Thymus (tissue), 14 donors: ENCODE measurements at places on chromosomes 2 and 18. TPM values are rescaled to one million over a fixed set of nuclear protein-coding genes. Genes with fewer than 3 reads are reported as not detected.
A peak's percentile ranks its signal among the peaks of the same experiment; 100 is the strongest.

GRCh38 chr2:224947566-224947965 is 94.7 kb downstream of the DOCK10 start:
- peaks cover 26% of the 10 kb centered on the region for H3K4me1 ChIP-seq
- no peaks in the 10 kb centered on the region for H3K27me3 ChIP-seq
- no peaks in the 10 kb centered on the region for H3K36me3 ChIP-seq
- no peak overlapping the region for H3K4me3 ChIP-seq
- peak; percentile 19 for DNase-seq

GRCh38 chr2:199467066-199467822 is 9.5 kb upstream of the SATB2 start:
- DNase-seq, result no peak
- no peak overlapping the region for H3K4me3 ChIP-seq
- peaks cover 5% of the 10 kb centered on the region for H3K4me1 ChIP-seq
- peaks cover 88% of the 10 kb centered on the region for H3K27me3 ChIP-seq
- H3K27ac ChIP-seq, result no peak overlapping the region

GRCh38 chr2:216023055-216023648 is 9.8 kb upstream of the MREG start:
- no peaks in the 10 kb centered on the region for H3K27me3 ChIP-seq
- H3K36me3 ChIP-seq, result no peaks in the 10 kb centered on the region
- H3K4me1 ChIP-seq, result no peaks in the 10 kb centered on the region

DNA sequence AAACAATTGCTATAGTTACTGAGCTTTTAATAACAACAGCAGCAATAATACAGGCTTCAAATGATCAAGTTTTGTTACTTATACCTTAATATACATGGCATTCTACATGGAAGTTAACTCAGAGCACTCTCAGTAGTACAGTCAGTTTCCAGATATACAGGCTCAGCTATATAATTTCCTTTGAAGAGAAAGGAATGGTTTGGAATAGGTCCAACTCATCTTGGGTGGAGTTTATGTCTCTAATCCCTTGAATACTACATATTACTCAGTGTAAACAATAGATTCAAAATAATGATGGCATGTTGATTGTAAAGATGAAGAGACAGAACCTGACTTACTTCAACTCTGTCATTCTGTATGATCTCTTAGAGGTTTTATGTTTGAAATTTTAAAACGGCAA is 174.9 kb downstream of the EPHA4 start:
- no peaks in the 10 kb centered on the region for H3K4me1 ChIP-seq
- H3K36me3 ChIP-seq, result no peaks in the 10 kb centered on the region
- no peaks in the 10 kb centered on the region for H3K27me3 ChIP-seq
- H3K27ac ChIP-seq, result no peak overlapping the region

DNA sequence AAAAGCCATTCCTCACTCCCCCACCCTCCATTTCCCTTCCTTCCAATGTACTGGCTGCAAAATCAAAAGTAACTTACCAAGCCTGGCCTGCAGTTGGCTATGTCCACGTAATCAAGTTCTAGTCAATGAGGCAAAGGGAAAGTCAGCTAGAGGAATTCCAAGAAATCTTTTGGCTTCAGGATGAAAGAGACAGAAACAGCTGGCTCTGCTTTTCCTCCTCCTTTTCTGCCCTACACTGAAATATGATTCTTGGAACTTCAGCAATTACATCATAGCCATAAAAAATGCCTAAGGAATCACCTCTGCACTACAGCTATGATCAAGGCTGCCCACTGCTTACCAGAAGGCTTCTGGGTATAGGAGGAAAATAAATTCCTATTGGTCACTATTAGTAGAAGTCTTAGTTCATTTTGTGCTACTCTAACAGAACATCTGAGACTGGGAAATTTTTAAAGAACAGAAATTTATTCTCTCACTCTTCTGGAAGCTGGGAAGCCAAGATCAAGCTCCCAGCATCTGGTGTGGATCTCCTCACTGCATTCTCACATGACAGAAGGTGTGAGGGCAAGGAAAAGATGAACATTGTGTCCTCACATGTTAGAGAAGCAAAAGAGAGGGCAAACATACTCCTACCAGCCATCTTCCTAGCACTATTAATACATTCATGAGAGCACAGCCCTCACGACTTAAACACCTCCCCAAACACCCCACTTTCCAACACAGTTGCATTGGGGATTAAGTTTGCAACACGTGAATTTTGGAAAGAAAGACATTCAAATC is 219.9 kb downstream of the TMX3 start:
- DNase-seq, result no peak
- H3K4me3 ChIP-seq, result no peak overlapping the region
- H3K36me3 ChIP-seq, result no peaks in the 10 kb centered on the region

- DNase-seq, result no peak
- H3K4me3 ChIP-seq, result no peak overlapping the region
- no peak overlapping the region for H3K27ac ChIP-seq
- H3K4me1 ChIP-seq, result no peaks in the 10 kb centered on the region
Observed at GRCh38 chr2:149894760-149895159, 307.2 kb upstream of the MMADHC start.

GRCh38 chr2:45822272-45822630 is 170.8 kb downstream of the PRKCE start:
- no peak overlapping the region for H3K4me3 ChIP-seq
- H3K36me3 ChIP-seq, result no peaks in the 10 kb centered on the region
- no peak overlapping the region for H3K27ac ChIP-seq
- H3K27me3 ChIP-seq, result no peaks in the 10 kb centered on the region
- no peak for DNase-seq

GRCh38 chr2:12803607-12804006 is 86.9 kb downstream of the TRIB2 start:
- DNase-seq, result no peak
- no peak overlapping the region for H3K4me3 ChIP-seq
- no peaks in the 10 kb centered on the region for H3K36me3 ChIP-seq
- no peak overlapping the region for H3K27ac ChIP-seq
- H3K4me1 ChIP-seq, result no peaks in the 10 kb centered on the region
- H3K27me3 ChIP-seq, result no peaks in the 10 kb centered on the region

DNA sequence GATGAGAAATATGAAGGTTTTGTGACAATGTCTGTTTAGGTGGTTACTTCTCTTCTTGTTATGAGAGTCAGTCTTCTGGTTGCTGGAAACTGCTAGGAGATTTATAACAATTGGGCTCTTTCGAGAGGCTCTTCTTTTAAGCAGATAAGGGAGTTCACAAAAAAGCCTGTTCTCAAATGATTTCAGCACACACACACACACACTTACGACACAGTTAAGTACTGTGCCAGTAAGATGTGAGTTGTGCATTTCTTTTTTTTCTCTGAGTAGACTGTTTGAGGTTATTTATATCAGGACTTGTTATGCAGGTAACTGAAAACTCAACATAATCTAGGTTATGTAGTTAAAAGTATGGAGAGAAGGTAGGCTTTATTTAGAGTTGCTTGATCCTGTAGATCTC is 49.8 kb downstream of the MSH2 start:
- no peak for DNase-seq
- no peak overlapping the region for H3K27ac ChIP-seq
- no peaks in the 10 kb centered on the region for H3K27me3 ChIP-seq
- no peaks in the 10 kb centered on the region for H3K4me1 ChIP-seq
- peaks cover 8% of the 10 kb centered on the region for H3K36me3 ChIP-seq
- no peak overlapping the region for H3K4me3 ChIP-seq

DNA sequence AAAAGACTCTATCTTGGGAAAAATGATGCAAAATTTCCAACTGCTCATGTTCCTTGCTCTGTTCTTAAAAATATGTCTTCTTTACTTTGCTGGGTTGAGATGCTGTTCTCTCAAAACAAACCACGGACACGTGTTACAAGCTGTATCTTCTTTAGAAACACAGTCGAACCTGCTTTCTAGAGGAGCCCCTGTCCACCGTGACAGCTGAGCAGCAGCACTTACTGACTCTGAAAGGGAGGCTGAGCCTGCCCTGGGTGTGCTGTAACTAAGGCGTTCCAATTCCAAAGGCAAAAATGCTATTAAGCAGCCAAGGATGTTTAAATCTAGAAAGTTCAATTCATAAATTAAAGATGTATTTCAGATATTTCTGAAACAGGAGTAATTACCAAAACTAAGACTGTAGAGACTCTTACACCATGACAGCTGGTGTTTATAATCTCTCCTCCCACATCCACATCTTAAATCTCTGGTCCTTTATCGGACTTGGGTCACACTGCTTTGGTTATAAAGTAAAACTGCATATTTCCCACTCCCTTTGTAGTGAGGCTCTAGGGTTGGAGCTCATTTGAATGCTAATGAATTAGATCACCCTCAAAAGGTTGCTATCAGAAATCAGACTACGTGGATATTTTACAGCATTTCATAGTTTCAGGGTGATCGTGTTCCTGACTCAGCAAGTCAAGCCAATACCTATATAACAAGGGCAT is 281.2 kb upstream of the LYPD1 start:
- no peaks in the 10 kb centered on the region for H3K36me3 ChIP-seq
- H3K4me1 ChIP-seq, result no peaks in the 10 kb centered on the region
- DNase-seq, result no peak

DNA sequence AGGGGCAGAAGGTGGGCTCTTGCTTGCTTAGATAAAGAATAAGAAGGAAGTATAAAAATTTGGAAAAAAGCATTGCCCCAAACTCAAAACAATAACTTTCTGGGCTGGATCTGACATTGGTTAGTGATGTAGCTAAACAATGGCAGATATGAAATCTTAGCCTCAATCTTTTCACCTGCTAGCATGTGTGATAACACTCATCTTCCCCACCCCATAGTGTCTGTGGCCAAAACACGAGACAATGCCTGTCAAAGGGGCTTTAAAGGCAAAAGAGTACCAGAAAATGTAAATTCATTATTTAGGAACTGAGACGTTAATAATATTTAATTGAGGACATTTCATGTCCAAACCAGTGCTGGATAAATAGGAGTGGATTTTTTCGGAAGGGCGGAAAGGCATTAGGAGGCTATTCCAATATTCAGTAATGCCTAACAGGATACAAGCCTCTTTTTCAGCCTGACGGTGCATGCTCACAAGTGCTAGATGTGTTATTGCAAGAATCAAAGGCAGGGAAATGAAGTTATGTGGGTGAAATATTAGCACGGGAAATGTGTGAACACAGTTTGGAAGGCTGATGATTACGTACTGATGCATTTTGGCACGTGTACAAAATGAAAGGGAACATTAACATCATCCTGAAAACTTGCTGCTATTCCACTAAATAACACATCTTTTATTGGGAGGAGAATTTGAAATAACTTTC is 395.7 kb downstream of the GALR1 start:
- H3K36me3 ChIP-seq, result no peaks in the 10 kb centered on the region
- H3K27me3 ChIP-seq, result no peaks in the 10 kb centered on the region
- no peak overlapping the region for H3K4me3 ChIP-seq
- H3K4me1 ChIP-seq, result no peaks in the 10 kb centered on the region

The BOK gene
- 2.5 TPM for total RNA-seq

GRCh38 chr2:46252891-46253659 is 44.1 kb upstream of the EPAS1 start:
- no peaks in the 10 kb centered on the region for H3K36me3 ChIP-seq
- no peaks in the 10 kb centered on the region for H3K27me3 ChIP-seq

DNA sequence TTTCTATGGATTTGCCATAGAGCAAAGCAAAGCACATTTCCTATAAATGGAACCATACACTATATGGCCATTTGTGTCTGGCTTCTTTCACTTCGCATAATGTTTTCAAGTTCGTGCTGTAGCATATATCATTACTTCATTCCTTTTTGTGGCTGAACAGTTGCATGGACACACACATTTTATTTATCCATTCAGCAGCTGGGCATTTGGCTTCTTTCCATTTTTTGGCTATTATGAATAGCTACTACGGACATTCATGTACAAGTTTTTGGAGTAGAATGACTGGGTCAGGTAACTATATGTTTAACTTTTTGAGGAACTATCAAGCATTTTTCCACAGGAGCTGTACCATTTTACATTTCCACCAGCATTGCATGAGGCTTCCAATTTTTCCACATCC is 10.7 kb upstream of the SELENOI start:
- no peak overlapping the region for H3K27ac ChIP-seq
- H3K4me3 ChIP-seq, result no peak overlapping the region
- DNase-seq, result no peak
- no peaks in the 10 kb centered on the region for H3K27me3 ChIP-seq

GRCh38 chr2:64220265-64220664 is 76.0 kb upstream of the PELI1 start:
- no peaks in the 10 kb centered on the region for H3K4me1 ChIP-seq
- H3K36me3 ChIP-seq, result no peaks in the 10 kb centered on the region
- no peak overlapping the region for H3K4me3 ChIP-seq
- no peak overlapping the region for H3K27ac ChIP-seq

DNA sequence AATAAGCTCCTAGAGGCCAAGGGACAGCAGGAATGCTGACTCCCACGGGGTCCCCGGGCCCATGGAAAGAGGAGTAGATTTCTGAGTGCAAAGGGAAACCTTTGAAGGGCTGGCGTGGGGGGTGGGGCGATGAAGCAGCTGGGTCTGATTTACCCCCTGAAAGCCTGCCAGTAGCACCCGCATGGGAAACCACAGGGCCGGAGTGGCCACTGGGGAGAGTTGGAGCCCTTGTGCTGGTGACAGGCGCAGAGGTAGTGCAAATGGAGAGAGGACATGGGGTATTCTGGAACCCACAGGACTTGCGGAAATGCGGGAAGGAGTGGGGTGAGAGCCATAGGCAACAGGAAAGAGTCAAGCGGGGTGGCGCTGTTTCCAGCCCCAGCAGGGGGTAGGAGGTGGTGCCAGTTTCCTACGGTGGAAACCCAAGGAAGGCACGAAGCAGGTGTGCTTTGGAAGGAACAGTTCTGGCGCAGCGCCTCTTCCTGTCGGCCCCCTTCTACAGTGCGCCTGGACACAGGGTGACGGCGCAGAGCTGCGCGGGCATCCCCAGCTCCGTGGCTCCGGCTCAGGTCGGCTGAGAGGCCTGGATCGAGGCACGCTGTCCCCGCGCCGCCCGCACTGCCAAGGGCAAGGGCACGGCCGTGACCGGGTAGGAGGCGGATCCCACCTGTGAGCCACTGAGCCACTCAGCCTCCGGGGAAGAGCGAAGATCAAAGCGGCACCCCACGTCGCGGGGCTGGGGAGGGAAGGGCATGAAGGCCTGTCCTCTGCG is 149.0 kb upstream of the GLI2 start:
- peaks cover 4% of the 10 kb centered on the region for H3K4me1 ChIP-seq
- no peak overlapping the region for H3K27ac ChIP-seq

The SERPINB2 gene
- total RNA-seq, result 2.5 TPM

GRCh38 chr2:41062336-41062735 is 610.4 kb upstream of the SLC8A1 start:
- H3K36me3 ChIP-seq, result no peaks in the 10 kb centered on the region
- DNase-seq, result no peak
- no peak overlapping the region for H3K27ac ChIP-seq
- no peaks in the 10 kb centered on the region for H3K4me1 ChIP-seq
- no peak overlapping the region for H3K4me3 ChIP-seq

The STAT4 gene
- 7.5 TPM for total RNA-seq

DNA sequence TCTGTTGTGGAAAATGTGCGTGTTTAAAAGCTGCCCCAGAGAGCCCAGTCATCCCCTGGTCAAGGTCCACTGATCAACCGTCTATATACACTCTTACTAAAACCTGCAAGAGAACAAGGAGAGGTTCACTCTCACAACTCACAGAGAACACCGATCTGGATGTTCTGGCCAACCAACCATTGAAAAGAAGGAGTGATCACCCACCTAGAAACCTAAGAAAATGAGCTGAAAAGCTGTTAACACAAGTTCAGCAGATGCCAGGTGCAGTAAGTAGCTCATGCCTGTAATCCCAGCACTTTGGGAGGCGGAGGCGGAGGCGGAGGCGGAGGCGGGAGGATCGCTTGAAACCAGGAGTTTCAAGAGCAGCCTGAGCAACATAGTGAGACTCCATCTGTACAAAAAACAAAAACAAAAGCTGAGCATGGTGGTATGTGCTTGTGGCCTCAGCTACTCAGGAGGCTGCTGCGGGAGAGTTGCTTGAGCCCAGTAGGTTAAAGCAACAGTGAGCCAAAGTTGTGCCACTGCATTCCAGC is 14.5 kb downstream of the ATG16L1 start:
- no peaks in the 10 kb centered on the region for H3K27me3 ChIP-seq
- H3K4me3 ChIP-seq, result no peak overlapping the region
- no peak overlapping the region for H3K27ac ChIP-seq
- H3K36me3 ChIP-seq, result peaks cover 48% of the 10 kb centered on the region
- no peak for DNase-seq
